ENCODE measurements at places on chromosomes 13 and 19.

DNA sequence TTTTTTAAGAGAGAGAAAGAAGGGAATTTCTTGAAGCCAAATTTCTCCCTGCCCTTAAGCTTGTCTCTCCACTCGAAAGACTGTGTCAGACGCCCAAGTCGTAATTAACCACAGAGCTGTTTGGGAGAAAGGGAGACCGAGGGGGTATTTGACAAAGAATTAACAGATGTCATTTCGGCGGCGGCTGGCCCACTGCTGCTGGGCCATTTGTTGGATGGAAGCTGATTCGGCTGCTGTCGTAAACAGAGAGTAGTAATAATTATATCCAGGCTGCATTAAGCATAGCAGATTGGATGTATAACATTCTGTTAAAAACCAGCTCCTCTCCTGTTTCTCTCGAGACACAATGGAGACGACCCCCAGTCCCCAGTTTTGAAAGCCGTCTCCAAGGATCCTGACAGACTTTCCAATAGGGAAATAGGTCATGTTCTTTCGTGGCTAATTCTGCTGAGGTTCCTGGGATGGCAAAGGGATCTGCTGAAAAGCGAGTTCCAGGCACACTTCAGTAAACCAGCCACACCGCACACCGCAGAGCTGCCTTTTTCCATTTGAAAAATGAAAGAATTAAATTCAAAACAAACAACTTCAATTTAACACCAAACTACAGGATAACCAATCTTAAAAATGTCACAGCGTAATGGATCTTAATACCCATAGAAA is 71.5 kb downstream of the KCTD15 start:
- DNase-seq: no peak

DNA sequence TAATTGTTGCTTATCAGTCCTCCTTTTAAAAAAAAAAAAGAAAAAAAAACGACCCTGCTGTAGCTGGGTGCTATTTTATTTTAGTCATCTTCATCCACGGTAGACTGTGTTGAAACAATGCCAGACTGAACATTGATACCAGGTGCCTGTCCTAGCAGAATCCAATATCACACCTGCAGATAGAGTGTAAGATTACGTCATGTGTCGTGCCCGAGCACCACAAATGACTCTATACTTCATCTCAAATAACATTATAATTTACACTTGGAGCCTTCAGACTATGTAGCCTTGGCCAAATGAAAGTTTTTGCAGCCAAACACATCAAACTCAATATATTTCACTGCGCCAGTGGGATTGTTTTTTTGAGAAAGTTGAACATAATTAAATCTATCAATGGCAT is 410.6 kb downstream of the FGF9 start:
- no peak for DNase-seq

GRCh38 chr13:41501281-41501680 is 43.9 kb downstream of the RGCC start:
- DNase-seq: no peak

DNA sequence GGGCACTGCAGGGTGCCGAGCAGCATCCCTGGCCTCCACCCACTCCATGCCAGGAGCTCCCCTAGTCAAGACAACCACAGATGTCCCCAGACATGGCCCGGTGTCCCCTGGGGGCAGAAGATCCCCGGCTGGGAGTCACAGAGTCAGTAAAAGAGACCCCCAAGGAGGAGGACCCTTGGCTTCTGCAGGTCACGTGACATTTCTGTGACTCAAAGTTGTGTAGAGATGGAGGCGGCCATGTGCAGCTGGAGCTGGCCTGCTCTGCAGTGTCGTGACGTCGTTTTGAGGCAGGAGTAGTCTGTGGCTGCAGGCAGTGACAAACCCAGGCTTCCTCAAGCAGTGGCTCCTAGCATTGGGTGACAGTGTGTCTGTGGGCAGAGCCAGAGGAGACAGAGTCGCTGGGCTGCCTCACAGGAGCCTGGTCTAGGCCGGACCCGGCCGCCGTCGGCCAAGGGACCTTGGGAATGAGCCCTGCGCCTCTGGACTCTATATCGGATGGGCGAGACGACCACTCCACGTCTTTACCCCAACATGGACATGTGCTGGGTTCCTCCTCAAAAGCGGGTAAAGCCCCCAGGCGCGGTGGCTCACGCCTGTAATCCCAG is 7.7 kb upstream of the DIRAS1 start:
- no peak for DNase-seq

GRCh38 chr19:5054551-5055456 is 85.9 kb downstream of the KDM4B start:
- DNase-seq: no peak

All from T-helper 1 cell (primary cell).